ENCODE measurements at places on chromosomes 6 and 20.

GRCh38 chr6:1070085-1070521 is 241.8 kb upstream of the FOXQ1 start:
- no peak for DNase-seq

DNA sequence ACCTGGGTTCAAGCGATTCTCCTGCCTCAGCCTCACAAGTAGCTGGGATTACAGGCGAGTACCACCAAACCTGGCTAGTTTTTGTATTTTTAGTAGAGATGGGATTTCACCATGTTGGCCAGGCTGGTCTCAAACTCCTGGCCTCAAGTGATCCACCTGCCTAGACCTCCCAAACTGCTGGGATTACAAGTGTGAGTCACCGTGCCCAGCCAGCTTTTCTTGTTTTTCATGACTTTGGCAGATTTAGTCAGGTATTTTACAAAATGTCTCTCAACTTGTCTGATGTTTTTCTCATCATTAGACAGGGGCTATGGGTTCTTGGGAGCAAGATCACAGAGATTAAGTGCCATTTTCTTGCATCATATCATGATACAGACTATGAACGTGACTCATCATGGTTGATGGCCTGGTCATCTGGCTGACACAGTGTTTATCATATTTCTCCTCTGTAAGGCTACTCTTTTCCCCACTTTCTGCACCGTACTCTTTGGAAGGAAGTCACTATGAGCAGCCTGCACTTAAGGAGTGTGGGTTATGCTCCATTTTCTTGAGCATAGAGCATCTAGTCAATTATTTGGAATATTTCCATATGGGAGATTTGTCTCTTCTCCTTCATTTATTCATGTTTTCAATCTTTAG is 67.8 kb downstream of the RNF182 start:
- no peak for DNase-seq

- DNase-seq, result no peak
Observed at GRCh38 chr20:37643400-37643799, 50.4 kb upstream of the CTNNBL1 start.

DNA sequence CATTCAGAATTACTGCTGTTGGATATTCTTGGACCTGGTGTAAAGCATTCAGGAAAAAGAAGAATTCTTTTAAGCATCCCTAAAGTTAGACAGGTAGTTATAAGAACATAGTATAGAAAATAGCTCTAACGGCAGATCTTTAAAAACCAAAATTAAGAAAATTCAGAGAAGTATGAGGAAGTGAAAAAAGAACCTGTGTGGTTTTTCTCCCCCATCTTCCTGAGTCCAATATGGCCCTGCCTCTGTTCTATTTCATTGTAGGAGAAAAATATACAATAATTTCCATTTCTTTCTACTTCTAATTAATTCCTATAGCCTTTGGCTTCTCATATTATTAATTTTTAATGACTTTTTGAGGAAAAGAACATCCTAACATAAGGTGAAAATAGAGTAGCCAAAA is 47.1 kb downstream of the FHL5 start:
- no peak for DNase-seq

DNA sequence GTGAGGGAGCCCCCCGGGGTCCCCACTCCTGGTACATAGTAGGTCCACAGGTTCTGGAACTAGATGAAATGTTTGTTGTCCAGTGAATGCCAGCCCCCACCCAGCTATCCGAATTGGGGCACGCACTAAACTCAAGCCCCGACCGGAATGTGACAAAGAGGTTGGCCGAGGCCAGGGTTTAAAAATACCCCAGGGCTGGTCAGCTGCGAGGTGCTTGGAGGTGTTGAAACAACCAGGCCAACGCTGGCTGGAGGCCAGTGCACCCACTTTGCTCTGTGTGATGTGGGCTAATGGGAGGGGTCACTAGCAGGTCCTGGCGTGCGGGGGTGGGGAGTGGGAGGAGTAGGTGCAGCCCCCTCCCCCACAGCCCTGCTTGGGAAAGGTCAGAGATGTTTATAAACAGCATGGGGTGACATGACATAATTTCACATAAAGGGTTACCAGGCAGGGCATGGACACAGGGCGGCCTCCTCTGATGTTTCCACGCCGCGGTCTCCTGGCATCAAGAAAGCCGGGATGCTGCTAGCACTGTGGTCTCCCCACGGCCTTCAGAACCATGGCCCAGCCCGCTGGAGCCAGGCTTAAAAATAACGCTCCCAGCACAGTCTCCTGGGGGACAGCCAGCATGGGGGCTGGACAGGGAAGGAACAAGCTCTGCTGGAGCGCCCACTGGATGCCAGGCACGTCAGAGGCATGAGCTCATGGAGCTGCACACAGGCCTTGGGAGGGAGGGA is 111.2 kb upstream of the PTPN1 start:
- DNase-seq, result no peak

- DNase-seq, result no peak
Observed at GRCh38 chr20:46488451-46488850, 24.9 kb downstream of the ZNF334 start.

DNA sequence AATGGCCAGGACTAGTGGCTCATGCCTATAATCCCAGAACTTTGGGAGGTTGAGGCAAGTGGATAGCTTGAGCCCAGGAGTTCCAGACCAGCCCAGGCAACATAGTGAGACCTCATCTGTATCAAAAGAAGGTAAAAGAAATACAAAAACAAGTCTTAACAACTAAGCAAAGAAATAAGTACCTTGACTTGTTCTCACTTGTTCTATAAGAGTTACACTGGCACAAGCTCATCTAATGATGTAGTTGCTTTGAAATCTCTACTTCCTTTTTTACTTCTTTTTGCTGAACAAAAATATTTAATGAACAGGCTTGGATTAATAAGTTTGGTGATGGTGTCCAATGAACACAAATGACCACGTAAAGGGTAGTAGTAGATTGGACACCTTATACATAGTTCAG is 72.2 kb downstream of the SGK1 start:
- DNase-seq, result no peak

- no peak for DNase-seq
Observed at GRCh38 chr6:154471609-154472362, 38.7 kb downstream of the CNKSR3 start.

- no peak for DNase-seq
Observed at GRCh38 chr6:15608396-15608795, 54.4 kb downstream of the DTNBP1 start.

- no peak for DNase-seq
Observed at GRCh38 chr6:34829137-34829536, 37.3 kb downstream of the BLTP3A start.

GRCh38 chr20:61600016-61600415 is 348.0 kb downstream of the CDH4 start:
- DNase-seq, result no peak

GRCh38 chr6:170282512-170283158 is 8.2 kb downstream of the DLL1 start:
- no peak for DNase-seq

DNA sequence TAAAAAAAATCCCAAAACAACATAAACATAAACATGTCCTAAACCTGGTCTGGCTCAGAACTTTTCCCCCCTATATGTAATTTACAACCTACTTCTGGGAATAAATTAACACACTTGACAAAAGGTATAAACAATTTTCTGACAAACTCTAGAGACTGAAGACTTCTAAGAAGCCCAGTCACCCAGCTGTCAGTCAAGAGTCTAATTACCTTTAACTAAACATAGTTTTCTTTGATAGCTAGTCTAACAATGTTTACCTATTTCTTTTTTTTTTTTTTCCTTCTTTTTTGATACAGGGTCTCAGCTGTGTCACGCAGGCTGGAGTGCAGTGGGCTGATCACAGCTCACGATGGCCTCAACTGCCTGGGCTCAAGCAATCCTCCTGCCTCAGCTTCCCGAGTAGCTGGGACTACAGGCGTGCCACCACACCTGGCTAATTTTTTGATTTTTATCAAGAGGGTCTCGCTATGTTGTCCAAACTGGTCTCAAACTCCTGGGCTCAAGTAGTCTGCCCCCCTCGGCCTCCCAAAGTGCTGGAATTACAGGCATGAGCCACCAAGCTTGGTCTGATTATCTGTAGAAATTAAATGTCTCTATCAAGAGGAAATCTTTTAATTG is 932 bp upstream of the UBR2 start:
- no peak for DNase-seq

- DNase-seq, result no peak
Observed at GRCh38 chr20:46549188-46549972, 1.1 kb downstream of the OCSTAMP start.

DNA sequence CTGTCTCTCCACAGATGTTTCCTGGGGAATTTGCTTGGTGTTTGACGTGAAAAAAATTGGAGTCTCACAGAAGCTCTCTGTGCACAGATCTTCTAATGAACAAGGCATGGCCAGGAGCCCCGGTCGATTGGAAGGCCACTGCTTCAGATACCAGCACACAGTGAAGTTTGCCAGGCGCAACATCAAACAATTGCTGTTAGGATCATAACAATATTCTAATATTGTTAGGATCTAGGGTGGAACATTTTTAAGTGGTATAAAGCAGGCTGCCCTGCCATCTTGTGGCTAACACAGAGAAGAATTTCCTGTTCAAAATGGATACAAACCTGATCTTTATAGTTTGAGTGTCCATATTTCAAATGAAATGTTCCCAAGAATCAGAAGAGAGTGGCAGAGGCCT is 64.1 kb downstream of the C6orf118 start:
- no peak for DNase-seq

- DNase-seq, result no peak
Observed at GRCh38 chr6:67411036-67411435, 1224.0 kb upstream of the ADGRB3 start.

DNA sequence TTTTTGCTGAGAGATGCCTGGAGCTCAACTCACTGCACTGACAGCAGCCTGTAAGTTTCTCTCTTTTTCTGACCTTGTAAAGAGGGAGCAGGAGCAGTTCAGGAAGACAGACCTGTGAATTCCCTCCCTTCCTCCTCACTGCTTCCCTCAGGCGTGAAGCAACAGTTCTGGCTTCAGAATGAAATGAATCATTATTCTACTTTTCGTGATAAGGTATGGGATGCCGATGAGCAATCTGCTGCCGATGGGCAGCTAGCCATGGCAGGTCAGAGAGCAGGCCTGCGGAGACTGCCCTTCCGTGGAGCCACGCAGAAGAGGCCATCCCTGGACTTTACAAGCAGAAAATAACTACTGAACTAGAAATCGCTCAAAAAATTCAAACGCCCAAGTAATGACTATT is 426.5 kb upstream of the RNF217 start:
- no peak for DNase-seq

GRCh38 chr6:51301962-51302361 is 483.3 kb downstream of the TFAP2B start:
- no peak for DNase-seq

DNA sequence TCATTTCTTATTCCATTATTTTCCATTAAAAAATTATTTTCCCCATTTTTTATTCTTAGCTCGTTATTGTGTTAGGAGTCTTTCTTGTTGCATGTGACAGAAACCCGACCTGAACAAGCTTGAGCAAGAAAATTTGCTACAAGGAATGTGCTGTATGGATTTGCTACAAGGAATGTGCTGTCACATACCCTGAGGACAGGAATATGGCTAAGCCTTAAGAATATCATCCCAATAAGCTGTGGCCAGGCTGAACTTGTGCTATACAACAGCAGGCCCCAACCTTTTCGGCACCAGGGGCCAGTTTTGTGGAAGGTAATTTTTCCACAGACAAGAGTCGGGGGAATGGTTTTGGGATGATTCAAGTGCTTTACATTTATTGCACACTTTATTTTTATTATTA is 114.0 kb downstream of the TRMT11 start:
- DNase-seq, result no peak

- DNase-seq, result no peak
Observed at GRCh38 chr20:58133020-58133808, 95.2 kb downstream of the ANKRD60 start.

- no peak for DNase-seq
Observed at GRCh38 chr6:51166914-51167313, 348.2 kb downstream of the TFAP2B start.

GRCh38 chr6:15331143-15331542 is 85.3 kb downstream of the JARID2 start:
- DNase-seq, result no peak

- no peak for DNase-seq
Observed at GRCh38 chr6:114955363-114955762, 612.5 kb upstream of the HS3ST5 start.

- no peak for DNase-seq
Observed at GRCh38 chr6:51753635-51754034, 333.8 kb downstream of the PKHD1 start.

DNA sequence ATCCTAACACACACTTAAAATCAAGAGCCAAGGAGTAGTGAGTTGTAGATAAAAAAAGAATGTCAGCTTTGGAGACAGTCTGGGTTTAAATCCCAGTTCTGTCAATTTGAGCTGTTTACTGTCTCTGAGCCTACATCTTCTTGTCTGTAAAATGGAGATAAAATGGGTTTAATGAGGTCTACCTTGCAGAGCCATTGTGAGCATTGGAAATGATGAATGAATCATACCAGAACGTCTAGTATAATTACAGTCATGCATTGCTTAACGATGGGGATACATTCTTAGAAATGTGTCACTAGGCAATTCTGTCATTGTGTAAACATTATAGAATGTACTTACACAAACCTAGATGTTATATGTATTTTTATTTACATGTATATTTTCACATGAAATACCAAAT is 17.6 kb upstream of the SGK2 start:
- DNase-seq, result no peak

DNA sequence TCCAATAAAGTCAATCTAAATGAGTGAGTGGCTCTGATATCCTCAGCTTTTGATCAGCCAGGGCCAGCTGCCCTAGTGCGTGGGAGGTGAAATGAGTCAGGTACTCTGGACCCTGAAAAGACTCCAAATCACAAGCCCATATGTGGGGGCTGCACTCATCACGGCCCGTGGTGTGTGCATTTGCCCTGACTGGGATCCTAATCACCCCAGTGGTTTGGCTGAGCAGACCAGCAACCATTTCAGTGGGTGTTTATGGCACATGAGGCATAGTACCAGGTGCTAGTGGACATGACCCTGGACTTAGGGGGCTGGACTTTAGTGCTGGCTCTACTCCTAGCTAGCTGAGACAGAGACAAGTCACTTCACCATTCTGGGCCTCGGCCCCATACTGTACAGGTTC is 39.4 kb downstream of the SCML4 start:
- DNase-seq, result no peak

- DNase-seq, result no peak
Observed at GRCh38 chr20:37816726-37817125, 86.2 kb upstream of the VSTM2L start.

DNA sequence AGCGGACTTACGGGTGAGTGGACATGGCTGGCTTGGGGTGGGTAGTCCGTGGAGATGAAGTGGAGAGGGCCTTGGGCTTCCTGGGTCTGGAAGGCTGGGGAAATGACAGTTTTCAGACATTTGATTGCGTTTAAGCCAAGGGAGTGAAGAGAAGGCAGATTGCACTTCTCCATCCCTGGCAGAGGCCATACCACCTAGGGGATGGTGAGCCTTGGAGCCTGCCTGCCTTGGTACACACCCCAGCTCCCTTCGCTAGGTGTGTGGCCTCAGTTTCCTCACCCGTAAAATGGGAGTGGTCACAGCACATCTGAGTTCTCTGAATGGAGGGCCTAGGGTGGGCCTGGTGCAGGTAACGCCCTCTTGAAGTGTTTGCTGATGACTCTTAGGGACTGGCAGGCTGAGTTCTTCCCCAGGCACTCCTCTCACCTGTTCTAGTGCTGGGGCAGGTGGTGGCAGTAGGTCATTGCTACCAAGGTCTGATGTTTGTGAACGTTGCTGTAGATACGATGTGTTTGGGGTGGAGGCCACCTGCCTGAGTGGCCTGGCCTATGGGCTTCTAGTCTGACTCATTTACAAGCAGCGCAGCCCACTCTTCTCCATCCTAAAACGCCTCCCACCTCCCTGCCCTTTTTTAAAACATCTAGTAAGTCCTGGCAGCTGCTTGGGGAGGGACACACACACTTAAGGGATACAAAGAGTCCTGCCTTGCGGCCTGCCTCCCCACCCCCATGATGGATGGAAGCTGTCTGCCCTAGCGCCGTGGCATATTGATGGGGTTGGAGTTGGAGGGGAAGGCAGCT is 2.3 kb downstream of the RBM38 start:
- no peak for DNase-seq
